ENCODE measurements at places on chromosomes 5 and 9.
A peak's percentile ranks its signal among the peaks of the same experiment; 100 is the strongest.

DNA sequence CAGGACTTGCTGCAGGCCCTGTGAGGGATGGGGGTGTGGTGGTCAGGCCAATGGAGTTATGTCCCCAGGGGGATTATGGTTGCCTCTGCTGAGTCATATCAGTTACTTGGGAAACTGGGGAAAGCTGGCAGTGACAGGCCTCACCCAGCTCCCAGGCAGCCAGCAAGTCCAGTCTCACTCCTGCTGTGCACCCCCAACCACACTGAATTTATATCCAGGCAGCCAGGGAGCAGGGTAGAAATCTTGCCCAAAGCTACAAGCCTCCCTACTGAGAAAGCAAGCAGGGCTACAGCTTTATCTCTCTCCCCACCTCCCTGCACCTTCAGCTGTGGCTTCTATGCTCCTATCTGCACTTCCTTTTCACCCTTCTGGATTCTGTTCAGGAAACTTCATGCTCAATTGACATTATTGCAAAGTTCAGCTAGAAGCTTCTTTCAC is 2076.0 kb upstream of the CDH9 start:
- DNase-seq: no peak

- DNase-seq: no peak
Measured at GRCh38 chr5:59266410-59266809, 627.1 kb downstream of the PDE4D start.

DNA sequence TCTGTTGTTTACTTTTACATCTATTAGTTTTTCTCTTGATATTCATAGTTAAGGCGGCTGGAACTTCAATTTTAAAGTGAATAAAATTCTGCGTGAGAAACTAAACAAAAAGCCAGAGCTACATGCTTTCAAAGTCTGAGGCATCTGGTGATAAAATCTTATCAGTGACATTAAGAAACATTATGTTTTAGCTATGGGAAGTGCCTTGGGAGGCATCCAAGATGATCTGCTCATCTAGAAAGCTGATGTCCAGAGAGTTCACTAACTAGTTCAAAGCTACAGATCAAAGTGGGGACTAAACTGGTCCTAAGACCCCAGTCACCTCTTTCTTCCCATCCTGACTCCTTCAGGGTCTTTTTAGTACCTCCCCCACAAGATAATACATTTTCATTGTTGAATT is 37.2 kb downstream of the MRPS27 start:
- no peak for DNase-seq

GRCh38 chr9:126461608-126462007 is 135.0 kb downstream of the MVB12B start:
- DNase-seq: no peak

DNA sequence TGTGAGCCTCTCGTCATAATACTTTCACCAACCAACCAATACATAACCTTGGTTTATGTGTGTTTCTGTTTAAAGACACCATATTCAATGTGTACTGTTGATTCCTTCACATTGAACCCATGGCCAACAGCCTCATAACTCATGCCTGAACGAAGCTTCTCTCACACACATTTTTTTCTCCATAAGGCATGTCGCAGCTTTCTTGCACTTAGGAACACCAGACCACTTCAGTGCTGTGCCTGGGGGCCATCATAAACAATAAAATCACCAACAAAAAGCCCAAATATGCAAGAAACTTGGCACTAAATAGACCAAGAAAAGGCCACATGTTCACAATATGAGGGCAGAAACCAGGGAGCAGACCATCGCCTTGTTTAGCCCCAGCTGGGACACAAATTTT is 192.2 kb downstream of the ROR2 start:
- DNase-seq: no peak

GRCh38 chr9:98045234-98046179 is 11.0 kb upstream of the NANS start:
- peak; percentile 56 for DNase-seq

- no peak for DNase-seq
Measured at GRCh38 chr9:123922911-123923310, 7.0 kb downstream of the DENND1A start.

DNA sequence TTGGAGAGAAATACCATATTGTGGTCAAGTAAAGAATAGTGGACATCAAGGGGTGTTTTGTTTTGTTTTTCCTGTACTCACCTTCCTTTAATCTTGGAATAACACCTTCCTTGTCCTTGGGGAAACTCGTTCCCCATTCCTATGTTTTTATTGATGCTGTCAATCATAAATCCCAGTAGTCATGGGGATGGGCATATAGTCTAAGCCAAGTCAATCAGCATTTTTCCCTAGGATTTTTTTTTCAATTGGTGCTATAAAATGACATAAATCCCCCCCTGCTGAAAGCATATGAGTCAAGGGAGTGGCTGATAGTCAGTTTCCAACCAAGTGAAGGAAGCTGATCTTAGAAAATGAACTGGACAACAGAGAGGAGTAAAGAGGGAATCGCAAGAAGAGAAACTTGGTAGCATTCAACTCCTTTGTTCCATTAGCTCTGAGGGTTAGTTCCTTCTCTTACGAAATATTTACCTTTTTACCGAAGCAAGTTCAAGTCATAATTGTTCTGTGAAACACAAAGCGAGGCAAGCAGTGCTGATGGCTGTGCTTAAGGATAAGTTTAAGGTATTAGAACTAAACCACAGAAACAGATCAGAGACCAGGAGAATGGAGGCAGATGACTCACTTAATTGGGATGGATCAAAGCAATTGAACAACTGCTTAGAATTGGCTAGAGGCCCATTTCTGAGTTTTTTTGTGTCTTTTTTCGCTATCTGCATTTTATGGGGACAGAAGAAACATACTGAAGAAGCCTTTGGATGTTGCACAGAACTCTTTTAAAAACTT is 218.6 kb downstream of the SEMA6A start:
- no peak for DNase-seq

DNA sequence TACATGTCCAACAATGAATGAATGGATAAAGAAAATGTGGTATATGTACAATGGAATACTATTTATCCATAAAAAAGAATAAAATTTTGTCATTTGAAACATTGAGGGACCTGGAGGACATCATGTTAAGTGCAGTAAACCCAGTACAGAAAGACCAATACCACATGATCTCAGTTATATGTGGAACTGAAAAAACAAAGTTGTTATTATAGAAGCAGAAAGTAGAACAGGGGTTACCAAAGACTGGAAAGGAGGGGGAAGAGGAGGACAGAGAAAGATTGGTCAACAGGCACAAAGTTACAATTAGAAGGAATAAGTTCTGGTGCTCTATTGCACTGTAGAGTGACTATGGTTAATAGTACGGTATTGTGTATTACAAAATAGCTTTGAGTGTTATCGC is 233.8 kb downstream of the SEMA6A start:
- DNase-seq: no peak

GRCh38 chr5:148740966-148741742 is 85.3 kb upstream of the ADRB2 start:
- no peak for DNase-seq

- no peak for DNase-seq
Measured at GRCh38 chr9:133980864-133981588, 11.1 kb downstream of the VAV2 start.

DNA sequence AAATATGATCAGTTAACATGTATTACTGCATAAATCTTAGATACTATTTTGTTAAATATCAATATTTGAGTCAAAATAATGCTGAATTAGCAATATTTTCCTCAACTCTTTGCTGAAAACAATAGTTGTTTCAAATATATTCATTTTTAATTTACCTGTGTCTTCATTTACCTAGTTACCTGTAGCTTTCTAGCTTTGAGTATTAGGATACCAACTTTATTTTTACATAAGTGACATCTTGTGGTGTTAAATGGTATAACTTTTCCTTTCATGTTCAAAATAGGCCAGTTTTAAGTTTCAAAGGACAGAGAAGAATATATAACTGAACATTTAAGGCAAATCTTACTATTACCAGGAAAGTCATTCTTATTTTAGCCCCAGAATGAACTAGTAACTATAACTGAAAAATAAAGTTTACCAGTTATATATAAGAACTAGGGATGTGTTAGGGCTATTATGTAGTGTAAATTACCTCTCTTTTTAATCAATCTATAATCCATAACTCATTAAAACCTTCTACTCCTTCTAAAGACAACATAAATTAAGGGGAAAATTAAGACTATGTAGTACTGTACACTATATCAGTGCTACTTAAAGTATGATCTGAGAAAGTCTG is 25.3 kb downstream of the AP3B1 start:
- no peak for DNase-seq

GRCh38 chr5:83567741-83568140 is 96.2 kb downstream of the VCAN start:
- no peak for DNase-seq

DNA sequence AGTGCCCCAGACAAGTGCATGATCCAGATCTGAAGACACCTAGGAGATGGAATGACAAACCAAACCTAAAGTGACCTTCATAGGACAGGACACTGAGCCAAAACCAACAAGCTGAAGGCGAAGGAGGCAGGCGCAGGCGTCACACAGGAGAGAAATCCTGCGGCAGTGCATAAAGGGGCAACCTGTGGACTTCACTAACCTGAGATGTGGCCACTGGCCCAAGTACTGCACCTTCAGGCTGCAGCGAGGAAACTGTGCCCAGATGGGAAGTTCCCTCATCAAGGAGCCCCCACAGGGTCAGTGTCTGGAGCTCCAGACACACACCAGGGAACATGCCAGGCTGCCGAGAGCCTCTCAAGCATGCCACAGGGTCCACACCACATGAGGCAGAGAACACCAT is 3.7 kb downstream of the IPPK start:
- DNase-seq: no peak

- DNase-seq: no peak
Measured at GRCh38 chr5:7419846-7420245, 23.9 kb downstream of the ADCY2 start.

- DNase-seq: no peak
Measured at GRCh38 chr9:69097923-69098593, 62.5 kb downstream of the FXN start.

GRCh38 chr5:27906481-27906880 is 868.1 kb upstream of the CDH9 start:
- no peak for DNase-seq

DNA sequence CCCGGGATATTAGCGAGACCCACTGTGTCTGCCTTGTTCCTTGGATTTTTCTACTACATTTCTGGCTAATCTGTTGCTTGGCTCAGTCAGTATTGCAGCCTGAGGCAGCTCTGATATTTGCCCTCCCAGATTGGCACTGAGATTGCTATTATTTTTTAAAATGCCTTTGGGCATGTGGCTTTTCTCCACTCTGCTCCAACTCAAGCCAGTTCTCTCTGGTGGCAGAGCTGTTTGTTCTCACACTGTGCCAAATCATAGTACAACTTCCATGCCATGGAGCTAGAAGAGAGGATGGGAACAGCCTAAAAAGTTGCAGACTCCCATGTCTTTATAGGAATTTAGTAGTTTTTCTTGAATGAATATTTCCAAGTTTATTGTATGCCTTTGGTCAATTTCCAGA is 155.9 kb upstream of the ATP10B start:
- no peak for DNase-seq

DNA sequence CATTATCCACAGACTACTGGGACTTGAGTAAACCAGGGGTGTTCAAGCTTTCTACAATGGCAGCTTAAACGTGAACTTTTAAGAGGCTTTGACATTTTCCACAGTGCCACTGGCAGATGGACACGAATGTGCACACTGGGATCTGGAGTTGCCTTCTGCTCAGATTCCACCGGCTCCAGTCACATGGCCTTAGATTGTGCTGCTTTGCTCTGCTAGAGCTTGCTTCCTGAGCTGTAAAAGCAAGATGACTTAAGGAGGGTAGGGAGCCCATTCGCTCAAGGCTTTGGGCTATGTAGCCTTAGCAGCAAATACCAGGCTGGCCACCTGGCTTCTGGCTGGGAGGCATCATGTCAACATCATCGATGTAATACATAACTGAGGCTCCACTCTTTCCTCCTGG is 436.9 kb downstream of the MED10 start:
- DNase-seq: no peak

- no peak for DNase-seq
Measured at GRCh38 chr5:3217771-3218495, 377.7 kb upstream of the IRX1 start.

DNA sequence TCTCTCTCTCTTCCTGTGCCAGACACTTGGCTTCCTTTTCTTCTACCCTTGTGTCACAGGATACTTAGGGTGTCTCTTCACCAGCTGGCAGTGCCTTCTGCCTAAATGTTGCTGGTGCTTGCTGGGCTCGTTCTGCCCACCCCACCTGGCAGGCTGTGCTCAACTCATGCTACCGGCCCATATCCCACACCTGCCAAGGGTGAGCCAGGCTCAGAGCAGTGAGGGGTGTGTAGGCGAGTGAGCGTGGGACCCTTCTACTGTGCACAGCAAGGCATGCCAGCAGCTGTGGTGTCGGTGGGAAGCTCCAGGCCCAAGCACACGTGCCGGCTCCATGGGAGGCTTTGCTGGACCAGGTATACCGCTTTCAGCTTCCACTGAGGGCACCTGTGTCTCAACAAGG is 1626.7 kb upstream of the ACO1 start:
- no peak for DNase-seq

DNA sequence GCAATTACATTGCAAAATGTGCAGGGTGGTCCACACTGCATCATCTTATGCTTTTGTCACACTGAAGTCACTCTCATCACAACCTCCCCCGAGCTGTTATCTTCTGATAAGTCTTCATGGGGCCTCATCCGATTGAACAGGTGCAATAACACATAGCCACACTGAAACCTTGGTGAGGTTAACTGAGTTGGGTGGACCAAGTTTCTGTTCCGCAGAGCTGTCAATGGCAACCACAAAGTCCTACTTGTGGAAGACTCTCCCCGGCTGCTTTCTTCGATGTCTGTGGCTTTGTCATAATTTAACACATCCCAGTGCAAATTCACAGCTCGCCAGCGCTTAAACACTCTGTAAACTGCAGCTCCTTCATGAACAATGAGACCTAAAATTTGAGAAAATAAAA is 112.2 kb downstream of the MARCHF11 start:
- DNase-seq: no peak

- DNase-seq: no peak
Measured at GRCh38 chr5:68403301-68403700, 187.7 kb downstream of the PIK3R1 start.

- no peak for DNase-seq
Measured at GRCh38 chr9:7258688-7259396, 501.1 kb downstream of the KDM4C start.

DNA sequence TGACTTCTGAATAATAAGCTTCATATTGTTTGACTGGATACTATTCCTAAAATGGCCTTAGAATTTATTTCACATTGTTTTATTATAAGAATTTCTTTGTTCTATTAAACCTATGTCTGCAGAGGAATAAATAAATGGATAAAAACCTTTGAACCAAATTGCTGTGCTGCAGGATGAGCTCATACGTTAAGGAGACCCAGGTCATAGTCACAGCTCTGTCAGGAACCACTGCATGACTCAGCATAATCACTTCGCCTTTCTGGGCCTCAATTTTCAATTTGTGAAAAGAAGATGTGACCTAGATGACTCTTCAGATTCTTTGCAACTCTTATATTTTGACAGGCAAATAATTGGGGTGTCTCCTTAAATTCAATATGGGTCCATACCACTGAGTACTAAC is 36.7 kb upstream of the HMHB1 start:
- no peak for DNase-seq

Measured in stimulated activated effector memory CD8-positive, alpha-beta T cell treated with anti-CD3 and anti-CD28 coated beads, Interleukin-12 subunit alpha, Interleukin-12 subunit beta, amount 100 ng/mL, for 72 hours (primary cell).